ENCODE measurements at places on chromosomes 4 and X.

DNA sequence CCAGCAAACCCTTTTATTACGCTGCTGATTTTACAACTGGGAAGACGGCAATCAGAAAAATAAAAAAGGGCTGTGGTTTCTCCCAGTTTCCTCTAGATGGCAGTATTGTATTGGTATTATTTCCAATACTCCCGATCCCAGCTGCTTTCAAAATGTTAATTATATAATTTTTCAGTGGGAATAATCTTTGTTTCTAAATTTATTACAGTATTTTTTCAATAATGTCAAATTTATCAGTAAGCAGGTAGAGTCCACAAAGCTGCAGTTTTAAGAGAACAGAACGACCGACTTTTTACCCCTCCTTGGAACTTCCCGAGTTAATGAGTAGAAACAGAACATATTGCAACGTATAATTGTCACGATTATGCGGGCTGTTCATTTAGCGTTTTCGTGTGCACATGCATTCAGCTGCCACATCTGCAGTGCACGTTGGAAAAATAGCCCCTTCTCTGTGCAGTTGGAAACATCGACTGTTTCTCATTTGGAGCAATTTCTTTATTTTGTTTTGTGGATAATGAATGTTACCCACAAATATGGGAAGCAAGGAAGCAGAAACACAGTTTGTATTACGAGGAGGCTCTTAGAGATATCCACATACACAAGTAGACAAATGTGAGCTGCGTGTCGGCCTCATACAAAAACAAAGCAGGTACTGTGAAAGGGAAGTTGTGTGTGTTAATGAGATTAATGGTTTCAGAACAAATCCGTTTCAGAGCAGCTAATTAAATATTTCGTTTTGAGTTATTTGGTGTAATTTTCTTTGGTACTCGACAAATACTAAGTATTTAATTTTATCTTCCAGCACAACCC, 188.0 kb downstream of the STIM2 start:
- no peak for DNase-seq

DNA sequence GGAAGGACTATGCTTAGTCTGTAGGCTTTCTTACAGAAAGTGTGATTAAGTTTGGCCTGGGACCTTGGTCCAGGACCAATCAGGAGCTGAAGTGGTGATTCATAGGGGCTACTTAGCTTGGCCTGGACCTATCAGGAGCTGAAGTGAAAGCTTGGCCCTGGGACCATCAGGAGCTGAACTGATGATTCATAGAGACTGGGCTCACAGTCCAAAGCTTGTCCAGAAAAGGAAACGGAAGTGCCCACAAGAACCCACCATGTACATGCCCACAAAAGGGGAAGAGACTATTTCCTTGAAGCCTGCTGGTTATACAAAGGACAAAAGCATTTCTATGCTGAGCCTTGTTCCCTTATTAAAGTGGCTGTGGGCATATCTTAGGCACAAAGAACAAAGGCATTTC, 12.6 kb downstream of the TENT5D start:
- DNase-seq: no peak

DNA sequence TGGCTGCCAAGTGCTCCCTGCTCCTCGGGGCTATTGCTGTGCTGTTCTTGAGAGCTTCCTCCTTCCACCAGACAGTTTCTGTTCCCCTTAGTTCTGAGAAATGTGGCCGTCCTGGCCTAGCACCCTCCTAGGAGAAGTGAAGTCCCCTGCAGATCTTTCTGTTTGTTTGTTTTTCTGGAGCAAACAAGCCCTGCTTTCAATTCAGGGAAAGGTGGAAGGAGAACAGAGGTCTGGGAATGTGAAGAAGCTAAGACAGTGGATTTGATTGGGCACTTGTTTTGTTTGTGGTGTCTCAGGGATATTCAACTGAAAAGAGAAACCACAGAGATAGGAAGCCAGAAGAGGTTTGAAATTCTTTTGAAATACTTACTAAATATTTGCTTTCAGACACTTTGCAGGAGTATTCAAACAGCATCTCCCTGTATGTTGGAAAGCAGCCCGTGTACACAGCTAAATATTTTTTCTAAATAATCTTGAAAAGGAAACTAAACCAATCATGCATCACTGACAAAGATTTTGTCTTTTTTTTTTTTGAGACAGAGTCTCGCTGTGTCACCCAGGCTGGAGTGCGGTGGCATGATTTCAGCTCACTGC, 36.5 kb upstream of the PPM1K start:
- DNase-seq: no peak

GRCh38 chr4:35771571-35771970, 472.7 kb downstream of the ARAP2 start:
- no peak for DNase-seq

- no peak for DNase-seq
Observed at GRCh38 chr4:170398218-170398617, 308.5 kb upstream of the AADAT start.

DNA sequence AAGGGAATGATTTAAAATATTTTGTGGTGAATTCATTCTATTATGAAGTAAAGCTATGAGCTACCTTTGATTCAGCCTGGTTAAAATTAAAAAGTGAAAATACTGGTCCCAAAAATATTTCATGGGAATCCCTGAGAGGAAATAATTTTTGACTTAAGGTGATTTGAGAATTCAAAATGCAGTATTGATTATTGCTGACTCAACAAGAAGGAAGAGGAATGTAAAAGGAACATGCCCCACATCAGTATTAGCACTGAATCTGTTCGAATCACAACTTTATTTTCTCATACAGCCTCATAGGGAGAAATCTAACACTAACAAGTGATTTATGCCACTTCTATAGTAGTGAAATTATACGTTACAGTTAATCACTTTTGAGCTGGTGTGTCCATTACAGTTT, 27.7 kb downstream of the EIF2S3 start:
- DNase-seq: no peak

GRCh38 chr4:185068837-185069236, 50.5 kb downstream of the HELT start:
- DNase-seq: no peak

DNA sequence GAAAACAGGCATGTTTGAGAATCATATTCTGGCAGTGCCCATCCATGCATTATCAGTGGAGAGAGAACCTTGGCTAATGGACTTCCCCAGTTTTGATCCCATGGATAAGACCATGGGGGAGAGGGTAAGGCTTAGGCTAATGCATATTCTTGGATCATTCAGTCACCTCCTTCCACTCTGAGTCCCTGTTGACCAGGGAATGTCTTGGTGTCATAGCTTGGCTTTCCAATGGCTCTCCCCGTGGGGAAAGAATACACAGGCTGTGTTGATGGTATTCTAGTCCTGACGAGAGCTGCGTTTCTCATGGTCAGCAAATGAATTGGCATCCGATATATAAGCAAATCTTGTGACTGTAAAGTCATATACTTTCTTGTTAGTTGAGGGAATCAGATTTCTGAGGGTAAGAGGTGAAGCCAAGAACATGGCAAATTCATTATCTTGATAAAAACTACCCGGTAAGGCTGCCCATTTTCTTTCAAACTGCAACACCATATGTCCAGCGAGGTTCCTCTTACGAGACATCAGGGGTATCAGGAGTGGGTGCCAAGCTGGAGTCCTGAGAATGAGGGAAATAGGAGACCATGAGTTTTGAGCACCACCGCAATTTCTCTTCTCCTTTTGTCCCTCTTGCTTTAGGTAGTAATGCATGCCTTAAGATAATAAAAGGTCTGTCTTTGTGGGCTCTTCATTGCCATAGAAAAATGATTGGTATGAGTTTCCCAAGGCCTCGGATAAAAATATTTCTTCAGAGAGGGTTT, 18.0 kb downstream of the RHOH start:
- no peak for DNase-seq

- DNase-seq: no peak
Observed at GRCh38 chr4:148782284-148782683, 340.1 kb upstream of the NR3C2 start.

DNA sequence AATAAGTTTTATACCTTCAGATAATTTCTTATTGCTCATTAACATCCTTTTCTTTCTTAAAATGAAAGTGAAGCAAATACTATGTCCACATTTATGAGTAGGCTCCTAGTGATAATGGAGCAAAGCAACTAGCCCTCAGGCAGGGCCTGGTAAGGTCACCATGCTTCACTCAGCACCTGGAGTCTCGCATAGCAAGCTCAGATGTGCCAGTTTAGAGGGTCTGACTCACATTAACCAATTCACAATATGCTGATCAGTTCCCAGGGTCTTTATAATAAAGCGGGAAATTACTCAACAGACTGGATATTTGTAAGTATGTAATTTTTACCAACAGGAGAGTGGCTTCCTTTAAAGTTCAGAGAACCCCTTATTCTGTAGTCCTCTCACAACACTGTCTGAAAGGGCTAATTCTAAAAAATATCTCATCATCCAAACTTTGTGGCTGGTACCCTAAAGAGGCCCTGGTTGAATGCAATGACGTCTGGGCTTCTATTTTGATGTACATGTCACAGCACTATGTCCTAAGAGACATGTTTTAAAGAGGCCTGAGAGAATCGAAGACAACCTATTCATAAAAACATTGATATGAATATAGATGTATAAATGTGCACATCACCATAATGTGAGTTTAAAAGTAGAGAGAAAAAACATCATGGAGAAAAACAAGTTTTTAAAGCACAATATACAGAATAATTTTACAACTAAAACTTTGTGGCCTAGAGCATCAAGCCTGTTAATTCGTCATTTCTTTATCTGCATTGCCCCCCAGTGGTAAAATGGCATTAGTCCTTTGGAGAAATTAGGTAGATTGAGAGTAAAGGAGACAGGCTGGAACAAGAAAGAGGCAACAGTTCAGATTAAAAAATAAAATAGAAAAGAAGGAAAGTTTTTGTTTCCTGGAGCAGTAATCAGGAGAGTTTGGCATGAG, 44.3 kb downstream of the IL21 start:
- DNase-seq: no peak

DNA sequence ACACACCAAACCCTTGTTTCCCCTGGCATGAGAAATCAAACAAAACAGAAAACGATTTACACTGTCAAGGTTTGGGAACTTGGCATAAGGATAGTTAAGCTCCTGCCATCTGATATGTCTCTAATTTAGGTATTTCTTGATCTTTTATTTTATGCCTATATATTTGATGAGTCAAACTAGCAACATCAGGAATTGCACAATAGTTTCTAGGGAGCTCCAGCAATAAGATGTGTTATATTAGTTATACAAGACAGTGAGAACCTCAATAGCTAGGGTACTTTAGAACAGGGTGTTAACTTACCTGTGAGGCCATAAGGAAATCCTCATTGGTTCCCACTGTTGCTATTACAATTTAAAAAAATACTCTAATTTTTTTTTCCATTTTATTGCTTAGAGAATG, 474.2 kb downstream of the GBA3 start:
- DNase-seq: no peak

DNA sequence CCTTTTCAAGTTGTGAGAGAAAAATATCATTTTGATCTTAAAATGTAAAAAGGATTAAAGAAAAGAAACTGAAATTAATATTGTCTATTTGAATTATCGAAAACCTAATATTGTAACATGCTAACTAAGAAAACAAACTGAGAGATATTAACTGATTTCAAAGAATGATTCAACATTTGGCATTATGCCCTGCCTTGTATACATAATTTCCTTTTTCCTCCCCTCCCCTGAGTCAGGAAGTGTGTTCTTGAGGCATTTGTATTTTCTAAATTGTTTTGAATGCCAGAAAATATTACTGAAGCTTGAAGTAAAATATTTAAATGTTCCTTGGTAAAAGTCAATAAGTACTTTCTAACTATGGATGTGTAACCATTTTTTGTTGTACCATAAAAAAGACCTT, 49.4 kb downstream of the RPS6KA3 start:
- DNase-seq: no peak

DNA sequence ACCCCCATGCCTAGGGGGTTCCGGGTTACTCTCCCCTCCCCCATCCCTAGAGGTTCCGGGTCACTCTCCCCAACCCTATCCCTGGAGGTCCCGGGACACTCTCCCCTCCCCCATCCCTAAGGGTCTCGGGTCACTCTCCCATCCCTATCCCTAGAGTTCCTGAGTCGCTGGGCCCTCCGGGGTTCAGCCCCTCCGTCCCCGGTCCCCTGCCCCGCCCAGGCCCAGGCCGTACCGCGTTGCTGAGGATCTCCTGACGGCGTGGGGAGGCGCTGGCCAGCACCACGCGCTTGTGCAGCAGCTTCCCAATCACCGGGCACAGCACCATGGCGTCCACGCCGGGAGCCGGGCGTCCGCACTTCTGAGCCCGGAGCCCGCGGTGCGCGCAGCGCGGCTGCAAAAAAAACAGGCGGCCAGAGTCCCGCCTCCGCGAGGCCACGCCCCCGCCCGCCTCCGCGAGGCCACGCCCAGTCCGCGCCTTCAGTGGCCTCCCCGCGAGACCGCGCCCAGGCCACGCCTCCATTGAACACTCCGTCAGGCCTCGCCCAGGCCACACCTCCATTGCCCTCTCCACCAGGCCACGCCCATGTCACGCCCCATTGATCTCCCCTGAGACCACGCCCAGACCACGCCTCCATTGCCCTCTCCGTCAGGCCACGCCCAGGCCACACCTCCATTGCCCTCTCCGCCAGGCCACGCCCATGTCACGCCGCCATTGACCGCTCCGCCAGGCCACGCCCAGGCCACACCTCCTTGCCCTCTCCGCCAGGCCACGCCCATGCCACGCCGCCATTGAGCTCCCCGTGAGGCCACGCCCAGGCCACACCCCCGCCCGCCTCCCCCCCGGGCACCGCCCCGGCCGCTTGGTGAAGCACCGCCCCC, at the start of gene ASMTL:
TSS of gene ASMTL (minus strand) at position 394 of the 879 bp plus-strand sequence. CDS start at position 325, 69 bp downstream.
- peak; percentile 100 for DNase-seq

Data from vagina (tissue), 2 donors.